ENCODE measurements at places on chromosomes 13 and 19.
A peak's percentile ranks its signal among the peaks of the same experiment; 100 is the strongest.

DNA sequence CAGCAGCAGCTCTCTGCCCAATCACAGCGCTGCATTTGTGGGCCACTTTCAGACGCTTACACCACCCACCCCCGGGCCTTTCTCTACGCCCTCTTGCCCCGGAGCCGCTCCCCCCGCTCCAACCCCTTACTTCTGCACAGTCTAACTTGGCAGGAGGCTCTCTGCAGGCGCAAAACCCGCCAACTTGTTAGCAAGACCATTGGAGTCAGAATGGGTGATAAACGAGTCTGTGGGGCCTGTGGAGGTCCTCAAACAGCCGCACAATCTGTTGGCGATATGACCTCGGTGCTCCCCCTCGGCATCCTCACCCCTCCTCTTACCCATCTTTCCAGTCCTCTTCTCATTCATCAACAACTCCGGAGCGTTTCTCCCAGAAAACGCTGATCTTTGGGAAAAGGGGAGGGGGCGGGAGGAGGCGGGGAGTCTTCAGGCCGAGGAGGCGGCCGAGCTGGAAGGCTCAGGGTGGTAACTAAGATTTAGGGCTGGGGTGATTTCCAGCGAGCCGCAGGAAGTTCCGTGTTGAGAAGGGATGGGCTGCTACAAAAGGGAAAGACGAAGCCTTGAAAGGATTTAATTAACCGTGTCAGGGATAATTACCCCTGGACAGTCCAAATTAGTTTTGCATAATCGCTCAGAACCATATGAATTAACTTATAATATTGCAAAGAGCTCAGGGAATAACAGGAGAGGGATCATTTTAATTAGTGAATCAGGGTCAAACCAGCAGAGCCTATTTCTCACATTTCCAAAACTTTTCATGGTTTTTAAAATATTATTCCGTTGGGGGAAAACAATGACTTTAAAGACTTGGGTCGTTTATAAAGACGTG lies 4.1 kb downstream of the SOX21 start:
- peak; percentile 64 for DNase-seq

- no peak for DNase-seq
Measured at GRCh38 chr13:43916828-43917227, 37.1 kb downstream of the LACC1 start.

DNA sequence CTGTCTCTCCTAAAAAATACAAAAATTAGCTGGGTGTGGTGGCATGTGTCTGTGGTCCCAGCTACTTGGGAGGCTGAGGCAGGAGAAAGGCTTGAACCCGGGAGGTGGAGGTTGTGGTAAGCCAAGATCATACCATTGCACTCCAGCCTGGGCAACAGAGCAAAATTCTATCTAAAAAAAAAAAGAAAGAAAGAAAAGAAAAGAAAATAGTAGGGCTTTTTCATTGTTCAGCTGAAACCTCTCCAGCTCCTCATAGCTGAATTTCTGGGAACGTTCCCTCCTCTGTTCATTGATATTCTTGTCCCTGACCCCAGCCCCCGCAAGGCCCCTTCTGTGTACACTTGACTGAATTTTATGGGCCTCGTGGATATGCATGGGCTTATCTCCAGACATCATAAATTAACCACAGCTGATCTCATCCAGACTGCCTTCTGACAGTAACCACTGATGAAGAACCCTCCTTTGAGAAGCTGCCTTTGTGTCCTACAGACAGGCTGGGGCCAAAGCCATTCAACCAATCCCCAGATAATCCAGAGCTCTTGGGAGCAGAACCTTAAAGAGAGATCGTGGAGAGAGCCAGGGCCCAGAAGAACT lies at the start of gene ELSPBP1:
TSS of gene ELSPBP1 (plus strand) at position 424 of the 594 bp plus-strand sequence. CDS start 14,036 bp downstream, outside the sequence.
- DNase-seq: no peak

GRCh38 chr13:110305949-110306339 lies 1.0 kb downstream of the COL4A1 start:
- no peak for DNase-seq

DNA sequence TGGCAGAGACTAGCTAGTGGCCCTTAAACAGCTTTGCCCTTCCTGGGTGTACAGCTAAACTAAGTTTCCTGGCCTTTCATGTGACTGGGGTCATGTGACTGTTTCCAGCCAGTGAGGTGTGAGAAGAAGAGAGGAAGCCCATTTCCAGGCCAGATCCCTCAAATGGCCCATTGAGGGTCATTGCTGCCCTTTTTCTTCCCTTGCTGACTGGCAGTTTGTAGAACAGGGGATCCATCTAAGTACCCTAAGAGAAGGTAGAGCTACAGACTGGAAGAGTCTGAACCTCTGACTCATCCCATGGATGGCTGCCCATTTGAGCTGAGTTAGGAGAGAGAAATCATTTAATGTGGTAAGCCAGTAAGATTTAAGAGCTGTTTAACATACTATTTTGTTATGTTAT lies 2.8 kb downstream of the SWSAP1 start:
- peak; percentile 36 for DNase-seq

- no peak for DNase-seq
Measured at GRCh38 chr19:33376423-33376822, 2.9 kb downstream of the CEBPG start.

GRCh38 chr13:97266772-97267417 lies 44.8 kb downstream of the MBNL2 start:
- DNase-seq: no peak

GRCh38 chr19:38152461-38153379 lies 71.3 kb downstream of the DPF1 start:
- DNase-seq: peak; percentile 17

DNA sequence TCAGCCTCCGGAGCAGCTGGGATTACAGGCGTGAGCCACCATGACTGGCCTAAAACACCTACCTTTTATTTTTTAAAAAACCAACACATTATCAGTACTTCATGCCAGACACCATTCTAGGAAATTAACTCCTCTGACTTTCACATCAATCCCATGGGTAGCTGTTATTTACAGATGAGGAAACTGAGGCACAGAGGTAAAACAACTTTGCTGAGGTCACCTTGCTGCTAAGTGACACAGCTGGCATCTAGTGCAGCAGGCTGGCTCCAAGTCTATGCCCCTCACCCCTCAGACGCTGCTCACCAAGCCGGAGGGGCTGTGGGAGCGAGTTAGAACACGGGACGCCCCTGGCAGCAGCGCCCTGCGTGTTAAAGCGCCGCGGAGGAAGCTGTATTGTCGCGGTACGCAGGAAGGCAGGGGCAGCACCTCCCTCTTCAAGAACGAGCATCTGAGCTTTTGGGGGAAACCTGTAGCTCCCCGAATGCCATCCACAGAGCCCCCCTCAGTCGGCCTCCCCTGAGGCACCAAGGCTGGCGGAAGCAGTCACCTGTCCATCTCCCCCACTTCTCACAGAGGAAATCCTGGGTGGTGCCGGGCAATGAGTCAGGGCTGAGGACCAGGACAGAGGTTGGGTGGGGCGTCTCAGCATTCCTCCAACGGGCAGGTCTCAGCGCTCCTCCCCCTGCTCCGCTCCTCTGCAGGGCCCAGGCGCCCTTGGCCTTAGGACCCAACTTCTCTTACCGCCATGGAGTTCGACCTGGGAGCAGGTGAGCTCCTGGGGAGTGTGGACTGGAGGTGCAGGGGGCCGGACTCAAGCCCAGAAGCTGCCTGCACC lies at the start of gene C19orf33:
TSS of gene C19orf33 (plus strand) at position 735 of the 835 bp plus-strand sequence. CDS start at position 746, 11 bp downstream.
- DNase-seq: no peak

- no peak for DNase-seq
Measured at GRCh38 chr13:72113076-72113475, 246.1 kb upstream of the DACH1 start.

- no peak for DNase-seq
Measured at GRCh38 chr13:77001540-77001939, 9.7 kb downstream of the CLN5 start.

DNA sequence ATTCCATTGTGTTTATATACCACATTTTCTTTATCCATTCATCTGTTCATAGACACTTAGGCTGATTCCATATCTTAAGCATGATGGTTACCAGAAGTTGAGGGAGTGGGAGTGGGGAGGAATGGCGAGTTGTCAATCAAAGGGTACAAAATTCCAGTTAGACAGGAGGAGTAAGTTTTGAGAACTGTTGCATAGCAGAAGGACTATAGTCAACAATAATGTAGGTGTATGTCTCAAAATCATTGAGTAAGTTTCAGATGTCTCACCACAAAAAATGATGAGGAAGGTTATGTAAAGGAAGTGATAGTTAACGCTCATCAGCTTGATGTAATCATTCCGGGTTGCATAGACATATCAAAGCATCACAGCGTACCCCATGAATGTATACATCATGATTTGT lies 4.6 kb upstream of the UBL3 start:
- no peak for DNase-seq

DNA sequence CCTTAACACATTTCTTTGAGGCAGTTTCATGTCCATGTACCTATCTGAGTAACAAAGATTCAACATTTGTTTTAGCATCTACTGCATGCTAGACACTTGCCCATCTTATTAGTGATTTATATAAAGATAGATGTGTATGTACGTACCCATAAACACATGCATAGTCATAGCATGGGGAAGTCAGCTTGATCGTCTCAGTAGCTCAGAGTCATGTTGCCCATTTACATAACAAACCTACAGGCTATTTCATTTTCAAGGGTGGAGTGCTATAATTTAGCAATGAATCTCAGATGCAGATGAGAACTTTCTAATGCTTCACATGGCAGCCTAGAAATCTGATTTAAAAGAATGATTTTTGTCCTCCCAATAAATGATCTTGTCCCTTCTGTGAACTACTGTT lies 23.5 kb downstream of the FLT1 start:
- DNase-seq: no peak

- DNase-seq: no peak
Measured at GRCh38 chr13:75792526-75793187, 156.5 kb downstream of the LMO7 start.

DNA sequence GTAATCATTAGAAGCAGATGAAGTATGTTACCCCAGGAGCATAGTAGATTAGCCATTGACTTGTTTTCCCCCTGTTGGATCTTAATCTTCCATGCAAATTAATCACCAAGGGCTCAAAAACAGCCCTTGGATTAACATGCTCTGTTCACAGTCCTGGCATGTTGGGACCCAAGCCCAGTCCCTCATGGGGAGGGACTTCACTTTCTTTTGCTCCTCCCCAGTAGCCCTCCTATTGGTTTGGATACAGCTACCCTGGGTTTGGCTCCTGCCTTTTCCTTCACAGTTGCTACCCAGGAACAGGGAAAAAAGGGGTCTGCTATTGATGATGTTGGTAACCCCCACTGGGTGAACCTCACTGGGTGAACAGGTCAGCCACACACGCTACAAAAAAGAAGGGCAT lies 16.9 kb upstream of the PARP4 start:
- no peak for DNase-seq

- no peak for DNase-seq
Measured at GRCh38 chr19:44848036-44848811, 2.1 kb downstream of the NECTIN2 start.

DNA sequence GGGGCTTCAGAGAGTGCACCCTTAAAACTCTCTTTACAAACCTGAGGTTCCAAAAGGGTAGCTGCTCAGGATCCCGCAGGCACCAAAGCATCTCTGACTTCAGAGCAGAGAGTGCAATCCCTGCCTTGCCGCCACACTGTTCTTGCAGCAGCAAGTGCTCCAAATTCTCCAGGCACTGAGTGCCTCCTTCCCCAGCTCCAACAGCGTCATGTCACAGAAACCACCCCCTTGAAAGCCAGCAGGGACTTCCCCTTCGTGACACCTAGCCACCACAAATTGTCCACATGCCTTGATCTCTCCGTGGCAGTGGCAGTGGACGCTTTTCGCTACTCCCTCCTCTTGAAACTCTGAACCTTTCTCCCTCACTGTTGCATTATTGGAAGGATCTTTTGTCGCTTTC lies 39.9 kb downstream of the MBNL2 start:
- DNase-seq: no peak

DNA sequence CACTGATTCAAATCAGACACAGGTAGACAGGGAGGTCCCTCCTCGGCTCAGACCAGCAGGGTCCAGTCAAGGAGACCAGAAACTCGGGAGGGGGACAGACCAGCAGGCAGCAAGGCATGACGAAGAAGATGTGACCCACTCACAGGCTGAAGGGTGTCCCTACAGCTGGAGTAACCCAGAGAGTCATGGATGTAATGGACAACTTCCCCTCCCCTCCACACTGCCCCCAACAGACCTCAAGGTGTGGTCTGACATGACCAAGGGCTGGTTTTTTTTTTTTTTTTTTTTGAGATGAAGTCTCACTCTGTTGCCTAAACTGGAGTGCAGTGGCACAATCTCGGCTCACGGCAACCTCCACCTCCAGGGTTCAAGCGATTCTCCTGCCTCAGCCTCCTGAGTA lies 34.1 kb downstream of the PBX4 start:
- no peak for DNase-seq

DNA sequence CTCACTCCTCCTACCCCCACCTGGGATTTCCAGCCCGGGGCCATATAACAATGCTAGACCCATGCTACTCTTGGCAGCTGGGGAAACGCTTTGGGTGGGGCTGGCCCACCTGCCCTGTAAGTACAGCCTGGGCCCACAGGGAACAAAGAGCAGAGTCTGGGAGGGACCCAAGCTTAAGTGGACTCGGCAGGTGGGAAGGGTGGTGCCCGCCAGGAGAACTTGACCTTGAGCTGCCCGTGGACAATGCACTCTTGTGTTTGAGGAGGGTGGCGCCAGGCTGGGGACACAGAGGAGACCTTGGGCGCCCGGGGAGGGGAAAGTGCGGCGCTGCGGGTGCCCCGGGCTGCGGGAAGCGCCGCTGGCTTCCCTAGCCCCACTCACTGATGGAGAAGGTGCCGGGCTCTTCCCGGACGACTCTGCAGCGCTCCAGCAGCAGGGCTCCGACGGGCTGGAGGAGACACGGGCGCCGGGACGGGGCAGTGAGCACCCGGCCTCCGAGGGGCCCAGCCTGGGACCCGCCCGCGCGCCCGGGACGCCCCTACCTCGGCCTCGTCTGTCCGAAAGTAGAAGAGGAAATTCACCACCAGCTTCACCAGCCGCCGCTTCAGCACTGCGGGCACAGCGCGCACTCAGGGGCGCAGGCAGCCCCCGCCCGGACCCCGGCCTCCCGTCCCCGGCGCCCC lies 607 bp downstream of the PLEKHJ1 start:
- no peak for DNase-seq

GRCh38 chr13:26022538-26023292 lies 29.1 kb downstream of the SHISA2 start:
- no peak for DNase-seq

DNA sequence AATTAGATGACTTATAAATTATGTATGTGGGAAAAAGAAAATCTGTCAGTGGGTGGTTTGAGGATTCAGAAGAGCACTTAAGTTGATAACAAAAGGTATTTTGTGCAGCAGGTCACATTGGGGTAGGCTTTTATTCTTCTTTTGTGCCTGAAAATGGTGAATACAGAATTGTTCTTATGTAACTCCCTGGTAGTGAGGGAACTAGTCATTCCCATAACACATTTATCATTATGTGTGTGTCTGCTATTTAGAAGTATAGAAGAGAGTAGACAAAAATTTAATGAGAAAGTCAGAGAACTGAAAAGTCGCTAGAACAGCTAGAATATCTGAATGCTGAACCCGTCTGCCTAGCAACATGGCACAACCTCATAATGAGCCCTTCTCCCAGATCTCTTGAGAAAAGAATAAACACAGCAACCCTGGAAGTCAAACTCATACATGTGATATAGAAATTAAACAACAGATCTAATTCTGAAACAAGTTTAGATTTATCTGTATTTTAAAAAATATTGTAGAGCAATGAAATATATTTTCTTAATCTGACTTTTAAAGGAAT lies 111.8 kb upstream of the EDNRB start:
- DNase-seq: no peak

All from hippocampal formation (tissue), 2 donors.